Activated T-helper 1 cell treated with anti-CD3 and anti-CD28 coated beads, Interleukin-2, amount 50 U/mL, for 16 hours (primary cell): ENCODE measurements at places on chromosomes 3 and 15.

DNA sequence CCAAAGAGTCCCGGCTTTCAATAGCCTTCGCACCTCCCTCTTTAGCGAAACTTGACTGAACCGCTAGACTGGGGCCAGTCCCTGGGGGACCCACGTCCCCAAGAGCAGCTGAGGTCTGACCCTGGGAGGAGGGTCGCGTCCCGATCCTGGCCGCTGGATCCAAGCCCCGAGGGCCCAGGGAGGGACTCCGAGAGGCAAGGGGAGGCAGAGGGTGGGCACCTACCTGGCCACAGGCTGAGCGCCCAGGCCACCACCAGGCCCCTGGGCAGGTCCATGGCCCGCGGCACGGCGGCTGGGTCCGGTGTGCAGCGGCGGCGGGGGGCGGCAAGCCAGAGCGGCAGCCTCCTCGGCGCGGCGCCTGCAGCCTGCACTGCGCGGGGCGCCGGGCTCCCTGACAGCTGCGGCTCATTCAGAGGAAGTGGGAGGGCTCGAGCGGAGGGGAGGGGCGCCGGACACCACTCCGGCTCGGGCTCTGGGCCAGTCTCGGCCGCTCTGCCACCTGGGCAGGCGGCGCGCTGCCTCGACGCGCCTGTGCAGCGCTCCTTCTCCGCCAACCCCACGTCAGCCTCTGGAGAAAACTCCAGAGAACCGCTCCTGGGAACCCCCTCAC, at the start of gene ITGA11:
ITGA11 (minus strand) TSS at position 372 of the 610 bp plus-strand sequence; CDS start at position 275, 97 bp downstream.
- DNase-seq: no peak

GRCh38 chr3:58020783-58021071, 12.5 kb downstream of the FLNB start:
- DNase-seq: no peak

DNA sequence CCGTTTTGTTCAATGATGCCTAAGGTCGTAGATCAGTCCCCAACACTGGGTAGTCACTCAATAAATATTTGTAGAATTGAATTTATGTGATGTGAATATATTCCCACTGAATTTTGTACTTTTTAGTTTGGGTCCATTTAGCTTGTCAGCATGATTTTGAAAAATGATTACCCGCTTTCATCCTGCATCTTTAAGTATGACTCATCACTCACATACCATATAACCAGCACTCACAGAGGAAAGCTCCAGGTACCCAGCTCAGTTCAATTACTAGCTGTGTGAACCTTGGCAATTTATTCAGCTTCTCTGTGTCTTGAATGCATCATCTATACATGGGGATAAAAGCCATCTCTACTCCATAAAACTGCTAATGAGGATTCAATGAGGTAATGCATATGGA, 2.2 kb upstream of the MLF1 start:
- DNase-seq: no peak

DNA sequence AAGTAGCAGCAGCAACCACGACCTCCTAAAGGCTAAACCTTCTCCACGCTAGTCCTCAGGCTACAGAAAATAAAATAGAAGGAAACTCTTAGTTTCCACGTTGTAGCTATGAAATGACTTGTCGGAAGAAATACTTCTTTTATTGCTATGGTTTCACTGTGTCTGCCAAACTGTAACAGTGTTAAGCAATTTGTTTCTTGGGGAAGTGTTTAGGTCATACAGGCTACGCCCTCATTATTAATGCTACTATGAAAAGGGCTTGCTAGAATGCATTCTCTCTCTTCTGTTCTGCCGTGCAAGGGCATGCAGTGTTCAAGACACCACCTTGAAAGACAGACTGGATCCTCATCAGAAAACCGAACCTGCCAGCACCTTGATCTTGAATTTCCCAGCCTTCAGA, 462.7 kb downstream of the PLOD2 start:
- DNase-seq: no peak

- DNase-seq: no peak
These were observed 133.6 kb downstream of the PLD1 start for GRCh38 chr3:171676601-171677175.

GRCh38 chr15:85485956-85486567, 105.7 kb downstream of the AKAP13 start:
- peak; percentile 23 for DNase-seq

GRCh38 chr3:189927975-189928895, 192.5 kb downstream of the P3H2 start:
- no peak for DNase-seq

- DNase-seq: no peak
These were observed 172.6 kb downstream of the P3H2 start for GRCh38 chr3:189947948-189948723.

- no peak for DNase-seq
These were observed 524.8 kb upstream of the PPP2R3A start for GRCh38 chr3:135440746-135441145.

GRCh38 chr3:194866236-194866635, 180.6 kb downstream of the FAM43A start:
- DNase-seq: no peak

DNA sequence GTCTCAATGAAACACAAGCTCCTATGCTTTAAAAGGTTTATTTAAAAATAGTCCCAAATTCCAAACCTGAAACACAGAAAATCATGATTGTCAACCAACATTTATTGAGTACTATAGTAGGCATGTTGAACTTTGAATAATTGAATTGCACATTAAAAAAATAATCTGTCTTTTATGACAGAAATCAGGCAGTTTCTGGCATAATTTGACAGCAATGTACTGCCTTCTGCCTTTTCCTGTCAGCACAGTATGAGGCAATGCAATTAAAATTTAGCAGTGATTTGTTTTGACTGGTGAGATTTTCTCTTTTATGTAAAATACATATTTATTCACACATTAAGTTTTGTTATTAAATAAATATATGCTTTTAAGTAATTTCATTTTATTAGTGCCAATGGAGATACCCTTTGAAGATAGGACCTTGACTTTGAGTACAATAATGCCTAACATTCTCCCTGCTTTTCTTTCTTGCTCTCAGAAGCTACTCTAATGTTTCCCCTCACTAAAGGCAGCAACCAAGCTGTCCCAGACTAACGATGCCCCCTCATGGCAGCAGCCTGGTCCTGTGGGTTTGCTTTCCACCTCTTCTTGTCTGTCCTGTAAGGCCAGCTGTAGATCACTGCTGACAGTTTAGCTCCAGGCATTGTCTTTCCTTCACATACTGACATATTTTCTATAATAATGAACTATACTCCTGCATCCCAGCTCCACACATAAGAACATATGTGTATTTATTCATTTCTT, 346.7 kb downstream of the IL20RB start:
- DNase-seq: no peak

GRCh38 chr15:100836501-100836900, 43.1 kb upstream of the ALDH1A3 start:
- DNase-seq: no peak

DNA sequence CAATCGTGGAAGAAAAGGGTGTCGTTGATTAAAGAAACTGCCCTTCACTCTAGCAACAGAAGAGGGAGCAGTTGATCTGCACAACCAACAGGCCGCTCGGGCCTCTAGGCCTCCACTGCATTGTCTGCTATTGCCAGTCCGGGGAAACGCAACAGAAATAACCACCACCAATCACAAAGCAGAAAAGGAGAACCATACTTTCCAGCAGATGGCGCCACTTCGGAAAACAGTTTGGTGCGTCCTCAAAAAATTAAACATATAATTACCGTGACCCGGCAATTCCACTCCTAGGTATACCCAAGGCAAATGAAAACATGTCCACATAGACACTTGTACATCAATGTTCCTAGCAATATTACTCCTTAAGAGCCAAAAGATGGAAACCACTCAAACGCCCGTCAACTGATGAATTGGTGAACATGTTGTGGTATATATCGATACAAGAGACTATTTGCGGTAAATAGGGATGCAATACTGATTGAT, 154.1 kb downstream of the TJP1 start:
- DNase-seq: no peak

- no peak for DNase-seq
These were observed 42.7 kb downstream of the PPP2R3A start for GRCh38 chr3:136008221-136008620.

DNA sequence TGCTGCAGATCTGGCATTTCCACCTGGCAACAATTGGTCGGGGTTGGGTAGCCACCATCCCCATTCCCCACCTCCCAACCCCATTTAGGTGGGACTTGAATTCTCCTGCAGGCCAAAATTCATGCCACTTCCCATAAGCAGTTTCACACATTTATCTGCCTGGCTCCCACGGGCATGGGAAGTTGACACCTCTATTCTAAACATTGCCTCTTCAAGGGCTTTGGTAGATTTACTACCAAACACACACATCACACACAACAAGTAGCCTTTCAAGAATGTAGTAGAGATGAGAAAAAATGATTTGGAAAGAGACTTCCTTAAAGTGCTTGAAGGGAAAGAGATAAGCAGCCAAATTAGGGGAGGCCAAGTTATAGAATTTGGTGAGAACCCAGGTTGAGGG, 30.9 kb downstream of the ZBTB38 start:
- DNase-seq: no peak

DNA sequence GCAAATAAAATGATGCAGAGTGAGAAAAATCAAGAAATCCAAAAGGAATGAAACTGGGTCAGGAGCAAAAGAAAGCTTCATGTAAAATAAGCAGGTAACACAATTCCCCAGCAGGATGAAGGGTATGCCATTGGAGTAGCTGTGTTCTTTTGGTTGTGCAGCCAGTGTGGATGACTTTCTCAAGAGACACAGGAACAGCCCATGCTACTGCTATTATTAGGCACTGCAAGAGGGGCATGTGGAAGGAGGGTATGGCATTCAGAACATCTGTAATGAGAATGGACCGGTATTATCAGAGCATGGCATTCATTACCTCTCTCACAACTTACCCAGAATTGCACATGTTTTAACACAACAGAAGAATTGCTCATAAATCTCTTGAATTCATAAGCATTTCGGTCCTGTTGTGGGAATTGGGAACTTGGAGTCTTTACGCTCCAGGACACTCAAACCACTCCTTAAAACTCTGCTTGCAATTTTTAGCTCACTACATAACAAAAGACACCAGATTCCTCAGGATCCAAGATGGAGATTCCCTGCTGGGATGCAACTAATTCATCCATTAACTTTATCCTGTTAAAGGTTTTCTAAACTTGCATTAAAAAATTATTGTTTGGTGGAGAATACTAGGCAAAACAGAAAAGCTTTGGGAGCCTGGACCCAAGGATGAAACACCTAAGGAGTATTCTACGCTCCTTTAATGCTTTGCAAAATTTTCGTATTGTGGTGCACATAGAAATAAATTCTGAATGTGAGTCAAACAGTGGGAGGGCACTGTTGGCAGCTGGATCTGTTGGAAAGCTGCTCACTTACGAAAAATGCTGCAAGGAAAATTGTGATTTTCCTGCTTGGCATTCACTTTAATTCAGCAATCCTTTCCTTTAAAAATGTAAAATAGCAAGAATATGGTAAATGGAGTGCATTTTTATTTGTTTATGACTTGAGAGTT, 34.6 kb upstream of the CDIN1 start:
- DNase-seq: no peak

DNA sequence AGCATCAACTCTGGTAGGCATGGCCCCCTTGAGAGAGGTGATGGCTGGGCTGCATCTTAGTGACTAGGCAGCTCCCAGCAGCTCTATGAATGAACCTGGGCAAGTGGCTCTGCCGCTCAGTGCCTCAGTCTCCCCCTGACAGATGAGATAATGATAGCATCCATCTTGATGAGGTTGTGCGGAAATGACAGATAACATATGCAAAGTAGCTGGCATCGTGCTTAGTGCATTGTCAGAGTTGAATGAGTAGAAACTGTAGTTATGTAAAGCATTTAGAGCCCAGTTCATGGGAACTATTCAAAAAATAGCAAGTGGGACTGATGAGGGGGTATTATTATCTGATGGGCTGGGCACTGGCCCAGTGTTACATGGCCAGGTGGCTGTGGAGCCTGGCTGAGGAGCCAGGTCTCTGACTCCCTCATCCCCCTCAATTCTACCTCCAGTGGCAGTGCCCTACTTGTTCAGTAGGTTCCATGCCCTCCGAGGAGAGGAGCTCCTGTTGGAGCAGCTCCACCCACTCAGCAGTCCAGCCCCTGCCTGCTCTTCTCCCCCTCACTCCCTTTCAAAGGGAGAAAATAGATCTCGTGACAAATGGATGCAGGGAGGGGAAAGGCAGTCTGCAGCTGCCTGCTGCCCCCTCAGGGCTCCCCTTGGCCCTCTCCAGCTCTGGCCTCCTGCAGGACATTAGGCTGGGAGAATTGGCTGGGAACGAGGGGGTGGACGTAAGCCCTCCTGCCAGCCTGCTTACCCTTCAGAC, 6.6 kb downstream of the PRKCD start:
- DNase-seq: no peak

DNA sequence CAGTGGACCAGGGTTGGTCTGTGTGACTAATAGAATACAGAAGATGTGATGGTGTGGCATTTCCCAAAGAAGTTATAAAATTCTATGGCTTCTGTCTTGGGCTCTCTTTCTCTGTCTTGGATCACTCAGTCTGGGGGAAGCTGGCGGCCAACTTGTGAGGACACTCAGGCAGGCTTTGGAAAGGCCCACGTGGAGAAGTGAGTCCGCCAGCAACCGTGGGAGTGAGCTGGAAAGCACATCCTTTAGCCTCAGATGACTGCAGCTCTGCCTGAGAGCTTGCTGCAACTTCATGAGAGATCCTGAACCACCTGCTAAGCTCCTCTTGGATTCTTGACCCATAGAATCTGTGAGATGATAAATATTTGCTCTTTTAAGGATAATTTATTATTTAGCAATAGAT, 72.0 kb upstream of the RASGRP1 start:
- no peak for DNase-seq

DNA sequence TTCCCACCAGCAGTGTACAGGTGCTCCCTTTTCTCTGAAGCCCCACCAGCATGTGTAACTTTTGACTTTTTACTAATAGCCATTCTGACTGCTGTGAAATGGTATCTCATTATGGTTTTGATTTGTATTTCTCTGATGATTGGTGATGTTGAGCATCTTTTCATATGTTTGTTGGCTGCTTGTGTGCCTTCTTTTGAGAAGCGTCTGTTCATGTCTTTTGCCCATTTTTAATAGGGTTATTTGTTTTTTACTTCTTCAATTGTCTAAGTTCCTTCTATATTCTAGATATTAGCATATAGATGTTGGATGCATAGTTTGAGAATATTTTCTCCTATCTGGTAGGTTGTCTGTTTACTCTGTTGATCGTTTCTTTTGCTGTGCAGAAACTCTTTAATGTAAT, 14.6 kb downstream of the ACTC1 start:
- DNase-seq: no peak
